GDM1 (cell line): ENCODE measurements at places on chromosomes 16 and 17.

GRCh38 chr17:44786551-44787081 is 27.8 kb downstream of the ADAM11 start:
- no peak for DNase-seq

DNA sequence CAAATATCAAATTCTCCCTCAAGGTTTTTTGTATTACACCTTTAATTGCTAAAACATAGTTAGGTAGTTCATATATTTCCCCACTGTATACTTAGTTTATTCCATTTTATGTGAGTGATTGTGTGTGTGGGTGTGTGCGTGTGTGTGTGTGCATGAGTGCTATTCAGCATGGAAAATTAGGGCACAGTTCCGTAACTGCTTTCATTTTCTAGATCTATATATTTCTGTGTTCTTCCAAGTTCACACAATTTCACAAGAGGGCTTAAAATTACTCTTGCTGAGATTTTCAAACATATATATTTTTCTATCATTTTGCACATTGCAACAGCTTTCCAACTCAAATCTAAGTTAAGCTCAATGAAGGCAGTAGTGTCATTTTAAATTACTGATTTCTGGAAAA is 782.9 kb upstream of the SOX9 start:
- DNase-seq: no peak

DNA sequence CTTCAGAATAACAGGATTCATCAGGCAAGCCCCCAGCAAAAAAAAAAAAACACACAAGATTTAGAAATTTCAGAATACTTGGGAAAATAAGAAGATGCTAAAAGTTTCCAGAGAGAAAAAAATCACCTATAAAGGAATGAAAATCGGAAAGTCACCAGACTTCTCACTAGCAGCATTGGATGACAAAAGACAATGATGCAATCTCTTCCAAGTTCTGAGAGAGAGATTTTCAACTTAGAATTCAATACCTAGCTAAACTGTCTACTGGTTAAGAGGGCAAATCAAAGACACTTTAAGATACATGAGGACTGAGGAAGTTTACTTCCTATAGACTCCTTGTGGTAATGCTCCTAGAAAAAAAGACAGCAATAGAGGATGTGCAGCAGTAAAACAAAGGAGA is 23.9 kb upstream of the TNS4 start:
- no peak for DNase-seq

DNA sequence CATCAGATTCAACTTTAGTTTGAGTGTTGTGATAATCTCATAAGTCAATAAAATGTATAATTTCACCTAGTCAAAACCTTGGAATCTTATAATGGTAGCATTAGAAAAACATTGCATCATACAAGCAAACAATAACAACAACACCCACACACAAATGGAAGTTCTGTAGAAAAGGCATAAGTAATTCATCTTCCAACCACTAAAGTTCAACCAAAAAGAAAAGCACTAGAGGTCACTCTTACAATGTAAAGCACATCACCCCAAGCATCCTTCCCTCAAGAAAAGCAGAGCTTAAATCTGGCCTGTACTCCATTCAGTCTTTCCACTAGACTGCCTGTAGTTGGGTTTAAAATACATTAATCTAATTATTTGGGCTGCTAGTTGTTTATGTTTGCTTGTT is 1.8 kb downstream of the CNTNAP4 start:
- DNase-seq: no peak

DNA sequence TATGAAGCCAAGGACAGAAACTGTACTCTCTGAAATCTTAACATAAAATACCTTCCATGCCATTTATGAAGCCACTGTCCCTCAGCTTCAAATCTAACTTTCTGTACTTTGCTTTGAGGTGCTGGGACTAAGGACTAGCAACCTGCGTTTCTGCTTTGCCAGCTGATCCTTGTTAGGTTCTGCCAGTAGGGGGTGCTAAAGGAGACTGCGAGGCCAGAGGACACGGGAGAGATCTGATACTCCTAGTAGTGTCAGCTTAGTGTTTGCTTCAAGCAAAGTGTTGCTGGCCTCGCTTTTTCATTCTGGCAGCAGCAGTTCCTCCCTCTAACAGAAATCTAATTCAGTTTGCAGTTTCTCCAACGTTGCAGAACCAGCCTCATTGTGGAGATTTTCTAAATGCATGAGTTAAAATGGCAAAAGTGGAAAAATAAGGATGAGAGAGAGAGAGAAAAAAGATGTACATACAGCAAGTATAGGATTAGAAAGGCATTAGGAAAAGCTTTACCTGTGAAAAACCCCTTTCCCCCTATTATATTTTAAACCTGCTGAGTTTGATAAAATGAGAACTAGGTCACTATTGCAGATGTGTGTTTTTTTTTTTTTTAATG is 297.5 kb downstream of the CA10 start:
- no peak for DNase-seq

DNA sequence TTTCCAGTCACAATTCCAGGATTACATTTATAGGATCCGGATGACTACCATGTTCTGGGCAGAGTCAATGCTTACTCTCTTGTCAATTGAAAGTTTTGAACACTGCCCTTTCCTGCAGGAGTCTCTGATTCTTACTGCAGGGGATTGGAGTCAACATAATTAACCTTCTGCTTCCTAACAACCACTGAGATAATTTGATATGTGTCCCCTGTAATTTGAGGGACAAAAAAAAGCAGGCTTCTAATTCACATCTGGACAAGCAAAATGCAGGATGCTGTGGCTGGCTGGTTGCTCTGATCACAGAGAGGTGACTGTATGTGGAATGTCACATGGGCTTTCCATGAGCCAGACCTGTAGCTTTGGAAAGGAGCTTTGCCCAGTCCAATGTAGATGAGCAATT is 54.9 kb downstream of the PMP22 start:
- no peak for DNase-seq

GRCh38 chr17:50326831-50327364 is 19.0 kb upstream of the XYLT2 start:
- DNase-seq: no peak

DNA sequence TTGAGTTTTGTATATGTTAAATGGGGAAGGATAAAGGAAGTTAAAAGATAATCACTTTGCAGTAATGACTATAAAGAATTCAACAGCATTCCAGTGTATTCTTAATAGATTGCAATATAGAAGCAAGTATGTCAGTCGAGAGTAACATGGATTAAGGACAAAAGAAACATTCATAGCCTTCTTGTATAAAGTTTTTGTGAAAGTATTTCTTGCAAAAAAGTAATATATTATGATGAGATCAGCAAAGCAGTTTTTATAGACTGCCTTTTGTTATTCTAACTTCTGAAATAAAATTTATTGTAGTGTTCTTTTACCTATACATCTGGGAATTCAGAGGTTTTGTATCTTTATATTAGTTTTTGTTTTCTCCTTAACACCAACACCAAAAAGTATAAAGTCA is 184.9 kb upstream of the RBL2 start:
- DNase-seq: no peak

DNA sequence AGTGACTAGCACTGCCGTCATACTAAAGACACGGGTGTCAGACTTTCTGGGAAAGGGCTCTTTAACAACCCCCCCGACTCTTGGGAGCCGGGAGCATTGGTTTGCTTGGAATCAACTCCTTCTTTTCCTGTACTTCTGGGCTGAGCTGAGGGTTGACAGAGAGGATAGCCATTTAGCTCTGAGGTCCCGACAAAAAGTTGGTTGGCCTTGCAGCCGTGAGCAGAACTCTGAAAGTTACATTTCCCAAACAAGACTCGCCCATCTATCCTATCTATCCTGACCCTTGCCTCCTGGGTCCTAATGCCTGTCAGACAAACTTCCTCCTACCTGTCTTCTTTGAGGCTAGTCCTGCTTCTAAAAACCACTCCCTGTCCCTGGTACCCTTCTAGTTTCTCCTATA is 460.8 kb upstream of the TOM1L1 start:
- no peak for DNase-seq

DNA sequence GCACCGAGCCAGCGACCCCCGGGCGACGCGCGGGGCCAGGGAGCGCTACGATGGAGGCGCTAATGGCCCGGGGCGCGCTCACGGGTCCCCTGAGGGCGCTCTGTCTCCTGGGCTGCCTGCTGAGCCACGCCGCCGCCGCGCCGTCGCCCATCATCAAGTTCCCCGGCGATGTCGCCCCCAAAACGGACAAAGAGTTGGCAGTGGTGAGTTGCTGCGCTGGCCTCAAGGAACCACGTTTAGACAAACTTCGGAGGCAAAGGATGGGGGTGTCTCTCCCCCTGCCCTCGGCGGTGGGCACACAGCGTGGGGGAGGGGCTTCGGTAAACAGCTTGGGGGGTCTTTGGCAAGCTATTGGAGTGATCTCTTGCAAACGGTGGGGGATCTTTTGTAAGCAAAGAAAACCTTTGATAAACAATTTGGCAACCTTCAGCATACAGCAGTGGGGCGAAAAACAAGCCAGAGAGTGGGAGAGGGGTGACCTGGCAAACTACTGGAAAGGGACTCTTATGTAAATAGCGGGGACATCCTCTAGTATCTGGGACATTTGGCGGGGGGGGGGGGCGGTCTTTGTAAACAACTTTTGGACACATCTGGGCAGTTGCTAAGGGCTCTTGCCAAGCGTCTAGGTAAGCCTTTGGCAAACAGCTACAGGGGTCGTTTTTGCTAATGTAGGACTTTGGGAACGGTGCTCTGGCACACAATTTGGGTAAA is 587 bp downstream of the MMP2 start:
- DNase-seq: no peak
